ENCODE measurements at places on chromosomes 2 and 18.

DNA sequence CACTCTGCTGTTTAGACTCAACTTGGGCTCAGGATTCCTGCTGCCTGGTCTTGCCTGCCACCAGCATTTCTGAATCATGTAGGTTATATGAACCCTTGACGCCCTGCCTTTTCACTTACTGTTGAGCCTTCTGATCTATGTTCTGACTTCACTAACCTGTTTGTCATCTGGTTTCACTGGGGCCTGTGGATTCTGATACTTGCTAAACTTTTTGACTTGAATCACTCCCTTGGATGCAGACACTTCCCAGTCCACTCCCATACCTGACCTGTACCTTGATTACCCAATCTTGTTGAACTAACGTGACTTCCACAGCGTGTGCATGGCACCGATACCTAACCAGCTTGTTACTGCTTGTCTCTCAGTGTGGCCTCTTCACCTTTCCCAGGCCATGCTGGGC lies 35.6 kb upstream of the SPAG16 start:
- DNase-seq, result no peak

GRCh38 chr2:31413025-31413424 lies 1.5 kb downstream of the XDH start:
- DNase-seq, result no peak

- DNase-seq, result no peak
Measured at GRCh38 chr2:204533629-204534370, 11.5 kb upstream of the PARD3B start.

DNA sequence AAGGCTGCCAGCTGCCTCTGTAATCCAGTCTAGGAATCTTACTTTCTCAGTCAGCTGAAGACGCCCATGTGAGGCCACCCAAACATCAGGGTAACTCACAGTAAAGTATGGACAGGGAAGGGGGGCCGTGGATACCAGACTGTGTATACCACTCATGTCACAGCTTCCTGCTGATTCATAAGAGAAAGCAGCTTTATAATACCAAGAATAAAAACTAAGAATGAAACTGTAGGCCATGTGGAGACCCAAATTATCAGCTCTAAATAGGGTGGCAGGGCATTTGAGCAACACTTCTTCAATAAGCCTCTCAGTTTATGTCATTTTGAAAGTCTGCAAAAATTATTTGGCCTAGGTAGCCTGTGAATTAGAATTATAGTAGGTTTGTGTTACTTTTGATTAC lies 115.0 kb upstream of the CDCA7 start:
- peak; percentile 68 for DNase-seq

DNA sequence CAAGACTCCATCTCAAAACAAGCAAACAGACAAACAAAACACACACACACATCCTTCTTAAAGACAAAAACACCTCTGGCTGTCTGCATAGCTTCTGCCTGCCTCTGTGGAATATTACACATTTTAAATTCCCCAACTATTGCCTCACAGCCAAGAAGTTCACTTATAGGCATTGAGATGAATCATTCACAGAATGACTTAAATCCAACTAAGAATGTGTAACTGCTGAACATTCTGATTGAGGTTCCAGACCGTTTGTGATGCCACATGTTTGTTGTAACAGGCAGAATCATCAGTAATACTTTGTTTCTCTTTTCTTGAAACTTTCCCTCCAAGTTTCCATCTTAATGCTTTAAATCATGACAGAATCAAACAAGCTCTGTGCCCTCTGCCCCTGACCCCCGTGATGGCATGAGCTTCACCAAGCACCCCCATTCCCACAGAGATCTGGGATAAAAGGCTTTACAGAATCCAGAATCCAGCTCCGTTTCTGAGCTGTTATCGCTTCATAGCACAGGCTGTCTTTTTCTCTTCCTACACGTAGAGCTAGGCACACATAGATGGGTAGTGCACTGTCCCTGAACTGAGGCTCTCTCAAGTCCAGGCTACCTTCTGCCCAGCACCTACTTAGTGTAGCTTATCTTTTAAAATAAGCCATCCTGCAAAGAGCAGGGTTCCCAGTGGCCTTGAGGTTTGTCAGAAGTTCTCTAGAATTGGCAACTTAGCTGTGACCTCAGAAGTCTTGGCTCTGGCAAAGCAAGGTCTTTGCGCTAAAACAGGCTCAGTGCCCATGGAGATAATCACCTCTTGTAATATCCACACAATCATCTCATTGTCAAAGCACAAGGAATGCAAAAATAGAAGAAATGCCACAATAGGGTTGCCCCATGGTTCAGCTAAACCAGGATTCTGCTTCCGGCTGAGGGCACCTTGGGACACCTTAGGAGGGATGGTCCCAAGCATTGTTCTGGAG lies 32.9 kb downstream of the EPAS1 start:
- no peak for DNase-seq

DNA sequence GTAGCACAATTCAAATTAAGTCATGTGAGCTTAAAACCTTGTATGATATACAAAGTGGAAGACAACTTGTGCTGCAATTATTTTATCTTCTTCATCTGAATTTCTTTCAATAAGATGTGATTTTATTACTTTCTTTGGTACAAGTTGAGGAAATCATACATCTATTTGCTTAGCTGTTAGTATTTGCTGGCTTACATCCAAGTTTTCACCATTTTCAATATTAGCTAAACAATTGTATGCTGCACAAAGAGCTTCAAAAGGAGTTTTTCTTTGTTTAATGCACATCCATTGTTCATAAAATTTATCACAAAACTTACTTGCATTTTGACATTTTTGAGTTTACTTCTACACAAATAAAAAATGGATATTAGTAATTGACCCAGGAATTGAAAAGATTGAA lies 40.9 kb downstream of the SCN9A start:
- DNase-seq, result no peak

DNA sequence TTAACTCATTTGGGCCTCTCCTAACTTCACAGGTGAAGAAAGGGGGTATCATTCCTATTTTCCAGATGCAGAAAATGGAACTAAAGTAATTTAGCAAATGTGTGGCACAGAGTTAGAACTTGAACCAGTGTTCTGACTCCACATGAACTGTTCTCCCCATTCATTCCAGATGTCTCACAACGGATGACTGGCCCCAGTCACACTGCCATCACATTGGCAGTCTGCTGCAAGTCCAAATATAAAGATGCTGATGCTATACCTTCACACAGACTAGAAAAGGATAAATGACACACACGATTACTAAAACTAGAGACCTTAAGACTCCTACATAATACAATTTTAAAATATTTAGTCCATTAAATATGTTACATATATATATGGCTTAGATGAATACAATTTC lies 195.7 kb downstream of the NBAS start:
- no peak for DNase-seq

All from GM12878 (cell line).